Activated CD4-positive, alpha-beta T cell treated with anti-CD3 and anti-CD28 coated beads, Interleukin-2, amount 50 U/mL, for 16 hours (primary cell): ENCODE measurements at places on chromosomes 4 and X.

DNA sequence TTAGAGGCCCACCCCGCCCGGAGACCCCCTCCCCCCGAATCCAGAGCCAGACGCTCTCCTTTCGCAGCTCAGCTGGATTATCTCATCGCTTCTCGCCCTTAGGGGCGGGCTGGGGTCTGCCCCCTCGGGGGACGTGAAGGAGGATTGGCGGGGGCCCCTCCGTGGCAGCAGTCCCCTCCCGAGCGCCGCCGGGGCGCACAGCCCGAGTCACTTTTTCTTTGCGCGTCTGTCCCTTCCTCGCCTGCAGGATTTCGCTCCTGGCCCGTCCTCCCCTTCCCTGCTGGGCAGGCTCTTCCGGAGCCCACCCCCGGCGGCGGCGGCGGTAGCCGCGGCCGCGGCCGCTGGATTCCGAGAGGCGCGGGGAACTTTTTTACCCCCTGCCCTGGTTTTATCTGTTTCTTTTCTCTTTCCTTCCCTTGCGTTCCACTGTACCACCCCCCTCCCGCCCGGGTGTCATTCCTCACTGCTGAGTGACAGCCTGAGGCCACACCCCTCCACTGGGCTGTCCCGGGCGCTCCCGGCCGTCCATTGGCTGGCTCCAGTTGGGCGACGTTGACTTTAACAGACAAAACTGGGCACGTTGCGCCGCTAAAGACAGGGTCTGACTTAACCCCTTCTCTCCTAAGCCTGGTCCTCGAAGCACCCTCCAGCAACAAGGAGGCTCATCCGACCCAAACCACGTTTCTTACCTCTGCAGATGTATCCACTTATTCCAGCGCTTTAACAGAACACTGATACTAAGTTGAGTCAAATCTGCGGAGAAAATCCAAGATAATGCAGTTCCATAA, 492 bp upstream of the NKX3-2 start:
- peak; percentile 48 for DNase-seq

- no peak for DNase-seq
Measured at GRCh38 chrX:72465889-72466288, 106.8 kb downstream of the HDAC8 start.

DNA sequence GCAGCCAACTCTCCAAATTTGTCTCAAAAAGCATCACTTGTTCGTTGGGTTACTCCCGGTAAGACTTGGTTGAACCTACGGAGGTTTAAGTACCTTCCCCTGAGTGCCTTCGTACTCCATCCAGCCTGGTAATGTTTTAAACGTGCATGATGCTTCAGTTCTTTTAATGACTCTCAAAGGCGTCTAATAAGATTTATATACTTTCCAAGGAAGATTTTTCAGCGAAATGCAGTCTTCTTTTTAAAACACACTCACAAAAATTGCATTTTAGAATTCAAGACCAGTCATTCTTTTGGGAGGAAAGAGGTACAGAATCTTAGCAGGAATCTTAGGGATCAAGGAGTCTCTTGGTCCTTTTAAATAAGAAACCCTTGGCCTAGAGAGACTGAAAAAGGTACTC, 430 bp upstream of the TRPC3 start:
- no peak for DNase-seq

GRCh38 chrX:275967-276580, 5.1 kb upstream of the PLCXD1 start:
- DNase-seq, result no peak

- DNase-seq, result no peak
Measured at GRCh38 chr4:64727960-64728359, 318.7 kb upstream of the TECRL start.
